GM04503 (cell line): ENCODE measurements at places on chromosomes 3 and 15.

DNA sequence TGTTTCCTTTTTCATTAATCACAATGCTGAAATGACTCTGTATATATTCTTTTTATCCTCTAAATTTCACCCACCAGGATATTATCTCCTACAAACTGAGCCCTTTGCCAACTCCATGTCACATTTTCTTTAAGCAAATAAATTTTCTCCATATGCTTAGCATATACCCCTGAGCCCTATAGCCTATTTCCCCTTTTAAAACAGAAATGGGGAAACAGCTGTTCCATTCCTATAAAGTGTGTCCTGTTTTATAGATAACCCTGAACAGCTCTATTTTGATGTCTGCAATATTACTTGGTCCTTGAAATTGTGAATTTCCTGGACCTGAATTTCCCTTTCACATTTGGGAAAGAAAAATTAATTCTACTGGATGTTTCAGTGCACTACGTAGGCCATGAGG is 15.6 kb upstream of the FILIP1L start:
- no peak for DNase-seq

- no peak for DNase-seq
Observed at GRCh38 chr3:43389388-43390254, 103.3 kb downstream of the SNRK start.

DNA sequence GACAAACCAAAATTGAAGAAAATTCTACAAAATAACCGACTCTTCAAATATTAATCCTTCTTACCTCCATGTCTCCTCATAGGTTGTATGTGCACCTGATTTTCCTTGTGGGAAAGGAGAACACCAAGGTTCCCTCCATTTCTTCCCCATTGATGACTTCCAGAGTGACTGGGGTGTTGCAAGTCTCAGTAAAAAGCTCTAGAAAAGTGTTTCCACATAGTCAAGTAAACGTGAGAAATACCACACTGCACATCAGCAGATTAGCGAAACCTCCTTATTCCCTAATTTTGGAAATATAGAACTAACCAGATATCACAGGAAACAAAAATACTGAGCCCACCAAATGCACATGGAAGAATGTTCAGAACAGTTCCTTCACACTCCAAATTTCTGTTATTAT is 4.9 kb upstream of the RPN1 start:
- DNase-seq: no peak

GRCh38 chr15:60237446-60237845 is 160.3 kb downstream of the ANXA2 start:
- no peak for DNase-seq

DNA sequence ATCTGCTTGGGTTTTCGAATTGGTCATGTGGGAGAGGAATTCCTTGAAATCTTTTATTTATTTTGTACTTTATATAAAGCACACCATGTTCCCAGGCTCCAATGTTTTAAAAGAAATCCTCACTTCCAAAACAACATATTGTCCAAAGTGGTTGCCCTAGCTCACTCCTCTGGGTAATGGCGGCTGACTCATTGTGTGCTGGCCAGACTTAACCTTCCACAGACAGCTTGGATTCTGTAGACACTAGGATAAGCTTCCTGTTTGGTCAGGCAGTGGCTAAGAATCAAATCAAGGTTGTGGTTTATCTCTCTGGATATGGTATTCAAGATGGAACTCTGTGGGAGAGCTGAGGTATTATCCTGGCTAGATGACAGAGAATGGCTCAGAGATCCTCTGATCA is 55.8 kb upstream of the FAM98B start:
- peak; percentile 92 for DNase-seq

- DNase-seq: no peak
Observed at GRCh38 chr3:41330465-41330864, 131.2 kb downstream of the CTNNB1 start.

DNA sequence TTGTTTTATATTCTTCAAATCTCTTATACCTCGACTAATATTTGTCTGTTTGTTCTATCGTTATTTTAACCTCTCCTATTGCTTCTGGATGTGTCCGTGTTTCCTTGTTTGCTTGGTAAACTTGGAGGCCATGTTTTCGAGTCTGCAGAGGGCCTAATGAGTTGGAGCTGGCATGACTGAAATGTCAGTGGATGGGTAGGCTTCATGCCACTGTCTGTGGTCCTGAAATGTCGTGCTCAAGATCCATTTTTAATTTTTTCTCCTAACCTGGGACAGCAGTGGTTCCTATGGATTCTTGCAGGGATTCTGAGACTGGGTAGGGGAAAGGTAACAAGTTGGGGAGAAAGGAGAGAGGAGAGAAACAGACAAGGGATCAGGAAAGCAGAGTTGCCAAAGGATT is 18.8 kb upstream of the GASK1A start:
- DNase-seq: no peak

GRCh38 chr15:75313116-75313845 is 22.6 kb upstream of the COMMD4 start:
- no peak for DNase-seq

- no peak for DNase-seq
Observed at GRCh38 chr15:51936105-51936478, 35.5 kb downstream of the LEO1 start.
